ENCODE measurements at places on chromosomes 2 and 18. TPM values are rescaled to one million over a fixed set of nuclear protein-coding genes. Genes with fewer than 3 reads are reported as not detected.

- no peak for DNase-seq
These were observed 750.5 kb downstream of the LRP1B start for GRCh38 chr2:141380008-141380979.

GRCh38 chr2:233026198-233026813 is 6.2 kb upstream of the NEU2 start:
- peak; percentile 63 for DNase-seq

DNA sequence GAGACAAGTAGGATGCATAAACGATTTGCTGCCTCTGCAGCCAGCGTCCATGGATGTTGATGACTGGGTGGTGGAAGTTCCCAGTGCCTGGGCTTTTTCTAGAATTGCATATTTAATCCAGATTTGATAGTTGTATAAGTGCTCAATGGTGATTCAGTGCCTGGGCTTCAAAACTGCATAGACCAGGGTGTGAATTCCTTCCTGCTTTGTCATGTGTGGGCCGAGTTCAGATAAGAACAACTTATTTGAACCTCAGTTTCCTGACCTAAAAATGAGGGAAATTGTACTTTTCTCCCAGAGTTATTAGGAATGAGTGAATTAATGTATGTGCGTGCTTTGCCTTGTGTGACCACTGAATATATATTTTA is 154.6 kb downstream of the WDSUB1 start:
- peak; percentile 88 for DNase-seq

DNA sequence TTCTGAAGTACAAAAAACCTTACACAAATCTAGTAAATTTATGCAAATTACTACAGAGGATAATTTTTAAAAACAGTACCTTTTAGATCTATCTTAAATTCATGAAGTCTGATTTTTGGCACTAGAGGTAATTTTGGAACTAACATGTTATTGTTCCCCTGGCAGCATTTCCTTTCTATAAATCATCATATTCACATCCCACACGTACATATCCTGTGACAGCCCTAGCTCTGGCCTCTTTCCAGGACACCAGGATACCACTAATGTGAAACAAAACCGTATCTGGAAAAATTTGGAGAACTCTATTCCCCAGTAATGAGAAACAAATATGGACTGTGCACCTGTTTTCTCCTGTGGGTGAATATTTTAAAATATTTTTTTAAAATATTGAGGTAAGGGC is 14.0 kb upstream of the BIRC6 start:
- no peak for DNase-seq

GRCh38 chr2:159126432-159127022 is 158.1 kb downstream of the TANC1 start:
- peak; percentile 28 for DNase-seq

DNA sequence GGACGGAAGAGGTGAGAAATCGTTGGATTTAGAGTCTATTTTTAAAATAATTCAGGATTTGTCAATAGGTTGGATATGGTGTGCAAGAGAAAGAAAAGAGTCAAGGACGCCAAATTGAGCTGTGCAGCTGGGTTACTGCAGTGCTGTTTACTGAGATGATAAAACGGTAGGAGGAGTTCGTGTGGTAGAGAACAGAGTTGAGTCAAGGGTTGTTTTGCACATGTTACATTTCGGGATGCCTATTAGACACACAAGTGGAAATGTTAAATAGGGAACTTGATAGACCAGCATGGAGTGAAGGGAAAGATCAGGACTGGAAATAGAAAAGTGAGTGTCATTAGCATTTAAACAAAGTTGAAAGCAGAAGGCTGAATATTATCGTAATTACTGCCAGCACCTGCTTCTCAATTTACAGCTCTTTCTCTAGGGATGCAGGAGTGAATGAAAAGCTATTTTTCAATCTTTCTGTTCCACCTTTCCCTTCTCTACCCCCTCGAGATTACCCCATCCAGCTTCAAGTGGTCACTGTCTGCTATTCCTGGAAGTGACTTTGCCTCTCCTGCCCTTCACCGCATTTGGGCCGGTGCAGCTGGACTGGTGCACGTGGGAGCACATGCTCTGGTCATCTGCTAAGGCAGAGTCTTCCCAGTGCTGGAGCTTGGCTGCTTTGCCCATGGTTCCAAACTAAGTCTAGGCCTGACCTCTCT is 30.3 kb downstream of the GPR75 start:
- no peak for DNase-seq

- DNase-seq: no peak
These were observed 565.2 kb upstream of the PKDCC start for GRCh38 chr2:41482659-41483058.

The HOXD13 gene
- 20.7 TPM for total RNA-seq

The CDH19 gene
- not detected for total RNA-seq

DNA sequence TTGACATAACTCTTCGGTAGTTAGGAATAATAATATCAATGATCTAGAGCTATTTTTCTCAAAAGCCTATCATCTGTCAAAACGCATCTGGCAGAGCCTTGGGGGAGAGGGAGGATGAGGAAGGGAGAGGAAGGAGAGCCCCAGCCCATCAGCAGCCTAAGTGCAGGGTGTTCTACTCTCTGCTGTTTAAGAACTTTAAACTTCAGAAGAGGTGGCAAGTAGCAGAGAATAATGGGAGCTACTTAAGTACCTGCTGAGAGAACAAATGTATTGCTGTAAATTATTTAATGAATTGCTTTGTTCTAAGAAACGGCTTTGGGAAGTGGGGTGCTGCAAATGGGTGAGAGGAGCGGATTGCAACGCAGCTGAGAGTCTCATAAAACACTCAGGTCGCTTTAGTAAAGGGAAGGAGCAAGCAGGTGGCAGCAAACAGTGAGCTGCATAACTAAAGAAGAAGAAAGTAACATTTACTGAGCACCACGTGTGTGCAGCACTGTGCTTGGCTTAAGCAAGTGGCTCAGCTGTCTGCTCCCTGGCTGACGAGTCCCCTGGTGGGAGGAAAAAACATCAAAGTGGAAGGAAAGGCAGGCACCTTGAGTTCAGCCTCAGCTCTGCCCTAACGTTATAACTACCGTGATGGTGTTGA is 26.3 kb upstream of the SH3RF3 start:
- no peak for DNase-seq

The HTR2B gene
- total RNA-seq: not detected

The VWA3B gene
- 0.77 TPM for total RNA-seq

- no peak for DNase-seq
These were observed 254.6 kb upstream of the RBBP8 start for GRCh38 chr18:22678486-22678885.

The NR4A2 gene
- not detected for total RNA-seq

Data from Daoy (cell line).